ENCODE measurements at places on chromosomes 7 and 10. TPM values are rescaled to one million over a fixed set of nuclear protein-coding genes. Genes with fewer than 3 reads are reported as not detected.

PLEKHS1 gene
- not detected for total RNA-seq

CPVL gene
- total RNA-seq = not detected

CLDN15 gene
- 3.6 TPM for total RNA-seq

AP3M1 gene
- total RNA-seq = 44.1 TPM

SLC16A12 gene
- total RNA-seq = 0.66 TPM

ST8SIA6 gene
- 0.79 TPM for total RNA-seq

PVRIG gene
- total RNA-seq = not detected

GDF2 gene
- not detected for total RNA-seq

CALHM1 gene
- total RNA-seq = not detected

HYAL4 gene
- total RNA-seq = 0.20 TPM

RARRES2 gene
- not detected for total RNA-seq

CPA2 gene
- total RNA-seq = not detected

PNLIPRP1 gene
- not detected for total RNA-seq

FGFBP3 gene
- 0.28 TPM for total RNA-seq

ALOX5 gene
- 0.40 TPM for total RNA-seq

SLC13A1 gene
- total RNA-seq = not detected

PODXL gene
- 114 TPM for total RNA-seq

DYNC1I1 gene
- total RNA-seq = 3.9 TPM

BMPER gene
- 0.46 TPM for total RNA-seq

RTKN2 gene
- 0.49 TPM for total RNA-seq

PON3 gene
- 0.20 TPM for total RNA-seq

GCK gene
- 0.39 TPM for total RNA-seq

CH25H gene
- 0.40 TPM for total RNA-seq

CYP26A1 gene
- total RNA-seq = 0.07 TPM

GHRHR gene
- total RNA-seq = not detected

LIPN gene
- total RNA-seq = not detected

EGFR gene
- 3.6 TPM for total RNA-seq

PRSS37 gene
- total RNA-seq = not detected

TMEM184A gene
- total RNA-seq = not detected

IQUB gene
- total RNA-seq = 0.32 TPM

RBP4 gene
- not detected for total RNA-seq

PITX3 gene
- 0.07 TPM for total RNA-seq

CYP3A7 gene
- not detected for total RNA-seq

LHPP gene
- 3.4 TPM for total RNA-seq

ABCB4 gene
- not detected for total RNA-seq

SKAP2 gene
- 6.7 TPM for total RNA-seq

ARHGEF35 gene
- total RNA-seq = 0.88 TPM

GLI3 gene
- 3.8 TPM for total RNA-seq

TMEM229A gene
- not detected for total RNA-seq

FAM3C gene
- total RNA-seq = 64.6 TPM

GPR26 gene
- total RNA-seq = not detected

C10orf67 gene
- total RNA-seq = not detected
